Islet precursor cell (in vitro differentiated cells): ENCODE measurements at places on chromosomes 5 and 9.

DNA sequence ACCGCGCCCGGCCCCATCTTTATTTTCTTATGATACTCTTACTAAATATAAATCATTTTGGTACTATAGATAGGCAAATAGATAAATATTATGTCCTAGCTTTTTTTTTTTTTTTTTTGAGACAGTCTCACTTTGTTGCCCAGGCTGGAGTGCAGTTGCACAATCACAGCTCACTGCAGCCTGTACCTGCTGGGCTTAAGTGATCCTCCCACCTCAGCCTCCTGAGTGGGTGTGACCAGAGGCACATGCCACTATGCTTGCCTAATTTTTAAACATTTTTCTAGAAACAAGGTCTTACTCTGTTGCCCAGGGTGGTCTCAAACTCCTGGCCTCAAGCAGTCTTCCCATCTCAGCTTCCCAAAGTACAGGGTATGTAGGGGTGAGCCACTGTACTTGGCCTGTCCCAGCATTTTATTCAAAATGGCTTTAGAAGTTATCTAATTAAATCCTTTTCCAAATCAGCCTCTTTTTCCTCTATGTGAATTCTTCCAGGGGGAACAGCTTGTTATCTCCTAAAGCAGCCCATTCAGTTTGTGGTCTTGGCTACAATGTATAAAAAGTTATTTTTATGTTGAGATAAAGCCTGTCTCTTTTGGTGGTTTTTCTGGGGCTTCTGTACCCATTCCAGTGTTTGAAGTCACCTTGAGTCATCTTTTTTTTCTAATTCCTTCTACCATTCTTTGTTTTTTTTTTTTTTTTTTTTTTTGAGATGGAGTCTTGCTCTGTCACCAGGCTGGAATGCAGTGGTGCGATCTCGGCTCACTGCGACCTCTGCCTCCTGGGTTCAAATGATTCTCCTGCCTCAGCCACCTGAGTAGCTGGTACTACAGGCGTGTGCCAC lies 12.1 kb downstream of the MELK start:
- peak; percentile 72 for DNase-seq

DNA sequence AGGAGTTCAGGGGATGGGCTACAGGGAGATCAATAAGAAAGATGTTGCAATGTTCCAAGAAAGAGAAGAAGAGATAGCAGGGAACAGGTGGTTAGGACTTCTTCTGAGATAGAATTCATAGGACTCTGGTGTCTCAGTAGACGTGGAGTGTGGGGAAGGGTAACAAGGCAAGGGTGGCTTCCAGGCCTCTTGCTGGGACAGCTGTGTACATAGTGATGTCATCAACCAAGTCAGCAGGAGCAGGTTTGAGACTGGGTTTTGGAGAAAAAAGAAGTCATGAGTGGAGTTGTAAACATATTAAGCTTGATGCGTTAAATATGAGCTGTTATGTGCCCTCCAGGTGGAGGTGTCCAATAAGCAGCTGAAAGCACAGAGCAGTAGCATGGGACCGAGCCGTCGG lies 211.8 kb upstream of the RASEF start:
- no peak for DNase-seq

DNA sequence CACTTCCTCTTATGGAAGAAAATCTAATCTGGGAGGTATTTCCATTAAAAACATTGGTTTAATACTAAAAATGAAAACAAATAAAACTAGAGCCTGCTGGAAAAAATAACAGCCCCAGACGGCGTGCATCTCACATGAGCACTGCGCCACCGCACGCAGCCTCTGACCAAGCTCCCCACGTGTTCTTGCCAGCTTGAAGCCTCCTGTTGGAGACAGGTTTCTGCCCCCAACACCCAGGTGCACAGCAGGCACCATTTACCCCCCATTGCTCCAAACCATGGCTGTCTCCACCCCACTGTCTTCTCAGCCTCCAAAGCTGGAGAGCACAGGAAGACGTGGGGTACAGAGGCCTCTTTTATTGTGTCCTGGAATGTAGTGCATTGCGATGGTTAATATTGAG lies 10.7 kb upstream of the COL5A1 start:
- peak; percentile 12 for DNase-seq

GRCh38 chr9:117494401-117495090 lies 79.7 kb upstream of the ASTN2 start:
- DNase-seq: no peak

DNA sequence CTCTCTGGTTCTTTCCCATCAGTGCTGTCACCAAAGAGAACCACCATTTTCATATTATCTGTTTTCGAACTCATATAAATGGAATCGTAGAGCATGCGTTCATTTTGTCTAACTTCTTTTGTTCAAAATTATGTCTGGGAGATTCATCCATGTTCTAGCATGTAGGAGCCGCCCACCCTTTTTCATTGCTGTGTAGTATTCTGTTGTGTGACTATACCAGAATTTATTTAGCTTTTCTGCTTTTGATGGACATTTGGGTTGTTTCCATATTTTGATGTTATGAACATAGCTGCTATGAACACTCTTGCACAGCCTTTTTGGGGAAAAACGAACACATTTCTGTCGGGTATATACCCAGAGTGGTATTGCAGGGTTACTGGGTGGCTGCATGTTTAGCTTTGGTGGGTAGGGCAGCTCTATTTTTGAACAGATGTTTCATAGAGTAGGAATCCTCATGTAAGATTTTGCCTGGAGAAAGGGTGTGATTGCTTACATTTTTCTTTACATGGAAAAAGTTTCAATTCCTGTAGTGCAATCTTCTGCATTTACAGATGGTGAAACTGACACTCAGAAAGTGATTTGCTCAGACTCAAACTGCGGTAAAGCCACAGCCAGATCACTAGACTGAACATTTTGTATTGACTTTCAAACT lies 100.2 kb upstream of the IL12B start:
- no peak for DNase-seq

DNA sequence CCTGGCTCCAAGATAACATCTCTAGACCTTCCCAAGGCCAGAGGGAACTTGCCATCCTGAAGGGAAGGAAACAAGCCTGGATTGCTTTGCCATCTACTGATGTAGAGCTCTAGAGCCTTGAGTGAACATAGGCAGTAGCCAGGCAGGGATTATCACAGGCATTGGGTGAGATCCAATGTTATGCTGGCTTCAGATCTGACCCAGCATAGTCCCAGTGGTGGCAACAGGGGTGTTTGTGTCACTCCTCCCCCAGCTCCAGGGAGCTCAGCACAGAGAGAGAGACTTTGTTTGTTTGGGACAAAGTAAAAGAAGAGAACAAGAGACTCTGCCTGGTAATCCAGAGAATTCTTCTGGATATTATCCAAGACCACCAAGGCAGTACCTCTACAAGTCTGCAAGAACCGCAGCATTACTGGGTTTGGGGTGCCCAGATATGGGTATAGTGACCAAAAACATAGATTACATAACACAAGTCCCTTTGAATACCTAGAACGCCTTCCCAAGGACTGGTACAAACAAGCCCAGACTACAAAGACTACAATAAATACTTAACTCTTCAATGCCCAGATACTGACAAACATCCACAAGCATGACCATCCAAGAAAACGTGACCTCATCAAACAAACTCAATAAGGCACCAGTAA lies 137.6 kb upstream of the DAPK1 start:
- DNase-seq: no peak

- no peak for DNase-seq
Measured at GRCh38 chr9:83322438-83322837, 215.8 kb downstream of the FRMD3 start.

DNA sequence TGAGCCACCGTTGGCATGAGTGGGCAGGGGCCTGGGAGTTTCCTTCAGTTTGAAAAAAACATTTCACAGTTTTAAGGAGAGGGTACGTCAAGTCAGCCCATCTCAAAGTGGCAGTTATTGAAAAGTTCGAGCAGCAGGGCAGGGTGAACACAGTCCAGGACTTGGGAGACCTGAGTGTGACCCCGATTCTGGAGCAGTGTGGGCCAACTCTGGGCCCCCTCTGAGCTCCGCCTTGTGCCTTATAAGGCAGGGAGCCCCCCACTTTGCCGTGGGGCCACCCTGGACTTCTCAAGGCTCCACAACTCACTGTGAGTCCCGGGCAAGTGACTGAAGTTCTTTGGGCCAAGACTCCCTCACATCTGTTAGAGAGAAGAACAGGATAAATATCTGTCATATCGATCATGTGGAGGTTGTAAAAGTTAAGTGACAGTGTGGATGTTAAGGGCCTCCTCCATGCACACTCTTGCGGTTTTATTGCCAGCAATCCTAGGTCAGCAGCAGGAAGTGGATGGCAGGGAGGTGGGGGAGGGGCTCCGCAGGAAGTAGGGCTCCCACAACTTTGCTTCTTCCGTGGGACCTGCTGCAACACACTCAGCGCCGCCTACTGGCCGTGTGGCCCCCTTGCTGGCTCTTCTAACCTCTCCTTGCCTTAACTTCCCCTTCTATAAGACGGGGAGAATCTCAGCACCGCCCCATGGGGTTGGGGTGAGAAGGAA lies 38.4 kb downstream of the HRH2 start:
- DNase-seq: peak; percentile 74

DNA sequence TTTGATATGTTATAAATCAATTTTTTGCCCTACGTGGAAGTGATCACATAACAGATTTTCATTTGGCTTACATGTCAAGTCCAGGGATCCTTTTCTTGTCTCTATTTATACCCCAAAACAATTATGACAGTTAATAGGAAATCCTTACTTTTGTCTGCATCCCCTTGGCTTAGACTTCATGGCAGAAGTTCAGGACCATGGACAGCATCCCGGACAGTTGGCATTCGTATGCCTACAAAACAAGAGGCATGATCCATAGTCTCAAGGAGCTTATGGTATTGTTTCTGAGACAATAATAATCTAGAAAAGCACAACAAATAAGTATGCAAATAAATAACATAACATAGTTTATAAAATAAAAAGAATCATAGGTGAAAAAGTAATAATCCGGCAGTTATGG lies 214.3 kb upstream of the GRIA1 start:
- DNase-seq: peak; percentile 70

GRCh38 chr5:139181322-139181730 lies 16.8 kb downstream of the SIL1 start:
- DNase-seq: no peak

GRCh38 chr5:95241-95980 lies 3.4 kb downstream of the PLEKHG4B start:
- no peak for DNase-seq

DNA sequence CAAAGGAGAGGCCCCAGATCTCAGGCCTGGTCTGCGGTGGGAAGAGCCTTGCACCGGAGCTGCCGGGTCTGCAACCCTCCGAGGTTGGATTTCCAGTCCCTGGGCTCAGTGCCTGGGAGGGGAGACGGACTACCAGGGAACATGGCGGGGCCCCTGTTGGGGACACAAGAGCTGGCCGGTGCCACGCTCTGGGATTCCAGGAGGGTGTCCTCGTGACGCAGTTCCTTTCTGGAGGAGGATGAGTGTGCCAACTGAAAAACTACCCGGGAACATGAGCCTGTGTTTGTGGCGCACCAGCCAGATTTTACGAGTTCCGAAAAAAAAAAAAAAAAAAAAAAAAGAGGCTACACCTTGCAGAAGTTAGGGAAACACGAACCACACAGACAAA lies 9.0 kb downstream of the NRARP start:
- DNase-seq: no peak

GRCh38 chr9:107119735-107120134 lies 163.3 kb upstream of the RAD23B start:
- no peak for DNase-seq

- peak; percentile 86 for DNase-seq
Measured at GRCh38 chr9:78397045-78397444, 100.1 kb downstream of the PSAT1 start.

DNA sequence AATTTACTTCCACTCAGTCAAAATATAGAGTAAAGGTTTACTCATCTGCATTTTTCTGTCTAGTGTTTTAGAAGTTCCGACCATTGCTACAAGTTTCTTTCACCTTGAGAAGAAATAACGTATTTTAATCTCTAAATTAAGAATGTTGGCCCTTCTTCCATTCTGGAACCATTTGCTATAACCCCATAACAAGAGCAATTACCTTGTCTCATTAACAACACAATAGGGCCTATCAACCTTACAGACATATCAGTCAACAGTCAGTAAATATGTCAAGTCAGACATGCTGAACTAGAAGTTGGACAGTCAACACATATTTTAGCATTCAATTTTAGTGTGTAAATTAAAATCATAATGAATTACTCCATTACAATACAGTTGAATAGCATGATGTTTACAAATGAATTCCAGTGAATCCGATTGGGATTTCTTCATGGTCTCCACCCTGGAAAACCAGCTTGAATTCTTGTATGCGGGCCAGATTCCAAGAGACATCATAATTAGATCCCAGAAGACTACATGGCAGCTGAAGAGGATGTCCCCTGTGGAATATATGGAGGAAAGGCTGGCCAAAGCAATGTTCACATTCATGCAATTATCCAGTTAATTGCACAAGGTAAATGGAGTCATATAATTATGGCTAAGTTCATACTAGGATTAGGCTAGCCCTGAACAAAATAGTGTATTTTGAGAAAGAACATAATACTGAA lies 196.2 kb upstream of the TARS1 start:
- no peak for DNase-seq

DNA sequence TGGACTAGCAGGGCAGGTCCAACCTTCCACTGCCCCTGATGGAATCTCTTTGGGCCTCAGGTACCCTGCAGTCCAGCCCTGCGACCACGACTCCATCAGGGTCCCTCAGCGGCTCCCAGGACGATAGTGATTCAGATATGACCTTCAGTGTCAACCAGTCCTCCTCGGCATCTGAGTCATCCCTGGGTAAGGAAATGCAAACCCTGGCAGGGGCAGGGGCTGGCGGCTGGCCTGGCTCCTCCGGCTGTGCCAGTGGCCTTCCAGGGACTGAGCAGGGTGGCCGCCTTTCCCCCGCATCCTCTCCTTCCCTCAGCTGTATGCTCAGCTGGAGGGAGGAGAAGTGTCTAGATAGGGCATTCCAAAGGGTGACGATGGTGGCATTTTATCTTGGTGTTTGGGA lies 45.0 kb downstream of the NEURL1B start:
- DNase-seq: no peak

DNA sequence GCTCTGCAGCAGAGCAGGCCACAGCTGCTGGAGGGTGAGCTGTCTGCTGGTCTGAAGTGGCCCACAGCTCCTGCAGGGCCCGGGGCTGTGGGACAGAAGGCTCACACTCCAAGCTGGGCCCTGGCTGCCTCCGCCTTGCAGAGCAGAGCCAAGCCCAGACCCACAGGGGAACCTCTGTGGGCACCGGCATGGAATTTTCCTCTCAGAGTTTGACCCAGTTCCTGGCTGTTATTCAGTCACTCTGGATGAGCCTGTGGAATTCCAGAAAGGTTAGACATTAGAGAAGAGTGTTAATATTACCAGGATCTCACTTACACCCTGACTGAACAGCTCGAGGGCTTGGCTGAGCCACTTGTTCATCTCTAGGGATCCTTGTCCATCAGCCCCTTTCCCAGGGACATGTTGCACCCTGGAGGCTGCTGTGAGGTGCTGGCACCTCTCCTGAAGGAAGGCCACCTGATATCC lies 17.5 kb downstream of the IL9 start:
- peak; percentile 56 for DNase-seq

GRCh38 chr5:128635379-128635778 lies 97.3 kb upstream of the FBN2 start:
- DNase-seq: no peak

DNA sequence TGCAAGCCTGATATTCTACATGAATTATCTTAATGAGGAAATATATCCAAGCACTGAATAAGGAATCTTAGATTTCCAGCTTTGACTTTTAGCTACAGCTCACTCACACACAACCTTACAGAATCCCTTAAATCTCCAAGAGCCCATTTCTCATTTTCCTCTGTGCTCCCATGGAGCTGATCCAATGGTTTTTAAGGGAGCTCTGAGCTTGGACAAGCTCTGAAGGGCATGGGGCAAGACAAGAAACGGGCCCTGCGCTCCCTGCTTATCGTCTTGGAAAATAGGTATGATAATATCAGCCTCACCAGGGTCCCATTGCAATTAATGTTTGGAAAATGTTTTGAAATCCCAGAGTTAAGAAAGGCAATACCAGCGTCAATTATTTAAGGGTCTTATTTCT lies 1021.7 kb downstream of the NR2F1-AS1 start:
- no peak for DNase-seq
